ENCODE measurements at places on chromosomes 3 and 15.

GRCh38 chr3:144112437-144112836 lies 140.8 kb downstream of the DIPK2A start:
- no peak for DNase-seq

DNA sequence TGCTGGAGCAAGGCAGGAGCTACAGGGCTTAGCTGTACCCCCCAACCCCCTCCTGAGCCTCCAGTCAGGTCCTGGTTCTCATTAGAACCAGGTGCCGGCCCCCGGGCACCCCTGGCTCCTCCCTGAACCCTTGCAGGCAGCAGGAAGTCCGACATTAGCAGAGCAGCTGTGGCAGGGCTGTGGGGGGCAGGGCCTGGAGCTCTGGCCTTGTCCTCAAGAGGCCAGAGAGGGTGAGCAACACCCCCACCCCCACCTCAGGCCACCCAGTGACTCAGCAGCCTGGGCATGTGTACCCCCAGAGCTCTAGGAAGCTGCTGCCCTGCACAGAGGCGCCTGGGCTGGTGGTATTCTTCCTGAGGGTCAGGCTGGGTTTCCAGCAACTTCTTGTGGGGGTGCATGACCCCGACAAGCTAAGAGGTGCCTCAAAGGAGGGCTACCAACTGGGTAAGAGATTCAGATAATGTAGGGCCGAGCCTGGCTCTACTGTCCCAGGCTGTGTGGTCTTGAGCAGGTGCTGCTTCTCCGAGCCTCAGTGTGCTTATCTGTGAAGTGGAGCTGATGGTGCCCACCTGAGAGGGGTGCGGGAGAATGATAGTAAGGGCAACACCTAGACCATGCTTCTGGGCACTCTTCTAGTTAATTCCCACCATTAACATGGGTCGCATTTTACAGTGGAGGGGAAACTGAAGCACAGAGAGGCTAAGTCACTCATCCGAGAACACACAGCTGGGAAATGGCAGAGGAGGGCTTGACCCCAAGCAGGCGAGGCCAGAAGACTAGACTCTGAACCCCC lies 16.0 kb downstream of the H1-8 start:
- DNase-seq = no peak

DNA sequence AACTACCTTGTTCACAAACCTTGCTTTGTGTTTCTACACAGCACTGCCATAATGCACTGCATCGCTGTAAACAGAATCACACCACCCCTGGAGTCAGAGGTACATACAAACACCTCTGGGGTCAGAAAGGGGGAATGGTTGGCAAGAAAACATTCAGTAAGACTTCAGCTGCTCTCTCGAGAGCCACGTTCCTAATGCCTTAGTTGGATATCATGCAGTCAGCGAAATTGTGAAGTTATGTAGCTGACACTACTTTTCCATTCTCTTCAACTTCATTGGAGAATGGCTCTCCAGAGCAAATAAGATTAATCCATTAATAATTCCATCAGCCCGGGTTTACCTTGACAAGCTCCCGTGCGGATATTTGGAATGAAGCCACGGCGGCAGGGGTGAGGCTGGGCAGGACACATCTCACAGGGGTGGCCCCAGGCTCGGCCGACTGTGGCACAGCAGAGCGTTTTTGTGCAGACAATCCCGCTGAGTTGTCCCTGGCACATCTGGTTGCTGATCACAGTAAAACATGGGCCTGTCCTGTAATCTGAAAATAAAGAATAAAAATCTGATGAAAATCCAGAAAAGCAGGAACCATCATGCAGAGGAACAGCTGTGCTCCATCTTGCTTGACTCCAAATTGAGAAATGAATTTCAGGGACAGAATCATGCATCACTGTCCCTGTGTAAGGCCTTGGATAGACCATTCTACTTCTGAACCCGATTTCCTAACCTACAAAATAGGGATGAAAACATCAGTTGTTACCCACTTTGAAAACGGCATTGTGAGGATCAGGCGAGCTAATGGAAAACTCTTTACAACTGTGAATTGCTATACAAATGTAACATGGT lies 108.0 kb downstream of the FBN1 start:
- DNase-seq = no peak

- DNase-seq = no peak
These were observed 30.4 kb downstream of the LSM3 start for GRCh38 chr3:14208977-14209394.

DNA sequence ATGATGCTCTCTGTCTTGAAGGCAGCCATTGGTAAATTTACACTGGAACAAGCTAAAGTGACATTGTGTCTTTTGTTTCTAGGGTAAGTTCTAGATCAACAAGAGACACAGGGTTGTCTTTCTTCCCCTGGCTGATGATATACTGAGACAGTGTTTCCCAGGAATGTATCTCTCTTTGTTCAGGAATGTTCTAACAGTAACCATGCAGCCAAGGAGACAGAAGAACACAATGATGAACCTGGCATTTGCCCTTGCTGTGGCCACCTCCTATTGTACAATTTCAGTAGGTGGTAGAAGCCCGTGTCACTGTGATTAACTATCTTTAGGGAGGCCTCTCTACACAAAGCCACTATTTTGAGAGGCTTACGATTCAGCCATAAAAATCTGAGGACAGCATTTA lies 130.7 kb downstream of the LRTM1 start:
- no peak for DNase-seq

GRCh38 chr3:64150623-64151207 lies 74.6 kb downstream of the PRICKLE2 start:
- DNase-seq = no peak

- no peak for DNase-seq
These were observed 234.2 kb downstream of the TBC1D5 start for GRCh38 chr3:17508180-17508752.

GRCh38 chr3:157467200-157467599 lies 30.6 kb downstream of the PTX3 start:
- no peak for DNase-seq

DNA sequence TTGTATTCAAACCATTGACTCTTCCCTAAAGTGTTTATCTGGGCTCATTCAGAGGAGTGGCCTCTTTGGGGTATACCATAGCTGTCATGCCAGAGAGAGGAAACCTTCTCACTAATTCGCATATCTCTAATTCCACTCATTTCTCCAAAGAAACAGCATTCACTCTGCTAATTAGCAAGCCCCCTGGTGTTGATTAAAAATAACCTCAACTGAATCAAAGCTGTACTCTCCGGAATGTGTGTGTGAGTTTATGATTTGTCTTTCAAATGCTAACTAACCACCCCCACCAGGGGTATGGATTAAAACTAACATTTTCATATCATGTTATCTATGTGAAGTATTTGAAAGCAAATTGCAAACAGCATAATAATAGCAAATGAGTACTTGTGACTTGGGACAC lies 45.5 kb downstream of the PAQR5 start:
- no peak for DNase-seq

DNA sequence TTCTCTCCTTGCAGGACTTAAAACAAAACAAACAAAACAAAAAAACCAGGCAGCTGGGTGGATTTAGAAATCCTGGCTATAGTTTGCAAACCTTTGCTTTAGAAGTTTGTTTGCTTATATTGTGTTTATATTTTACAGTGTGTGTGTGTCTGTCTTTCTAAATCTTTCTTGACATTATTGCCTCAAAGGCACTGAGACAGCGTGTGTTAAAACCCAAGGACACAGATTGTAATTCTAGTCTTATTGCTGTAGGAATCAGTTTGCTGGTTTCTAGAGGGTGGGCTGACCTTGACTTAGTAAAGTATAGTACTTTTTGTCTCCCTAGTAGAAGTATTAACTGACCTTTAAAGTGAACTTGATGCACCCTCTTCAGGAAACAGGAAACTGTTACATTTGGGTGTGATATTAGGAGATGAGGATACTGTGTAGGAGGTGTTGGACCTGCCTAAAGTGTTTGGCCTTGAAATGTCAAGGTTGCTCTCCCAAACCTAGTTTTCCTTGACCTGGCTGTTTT lies 71.0 kb downstream of the TCF12 start:
- DNase-seq = no peak

GRCh38 chr15:26146202-26146601 lies 283.1 kb upstream of the ATP10A start:
- no peak for DNase-seq

GRCh38 chr3:183437666-183438564 lies 9.5 kb upstream of the MCF2L2 start:
- no peak for DNase-seq

GRCh38 chr3:73072634-73073033 lies 11.2 kb downstream of the EBLN2 start:
- no peak for DNase-seq

DNA sequence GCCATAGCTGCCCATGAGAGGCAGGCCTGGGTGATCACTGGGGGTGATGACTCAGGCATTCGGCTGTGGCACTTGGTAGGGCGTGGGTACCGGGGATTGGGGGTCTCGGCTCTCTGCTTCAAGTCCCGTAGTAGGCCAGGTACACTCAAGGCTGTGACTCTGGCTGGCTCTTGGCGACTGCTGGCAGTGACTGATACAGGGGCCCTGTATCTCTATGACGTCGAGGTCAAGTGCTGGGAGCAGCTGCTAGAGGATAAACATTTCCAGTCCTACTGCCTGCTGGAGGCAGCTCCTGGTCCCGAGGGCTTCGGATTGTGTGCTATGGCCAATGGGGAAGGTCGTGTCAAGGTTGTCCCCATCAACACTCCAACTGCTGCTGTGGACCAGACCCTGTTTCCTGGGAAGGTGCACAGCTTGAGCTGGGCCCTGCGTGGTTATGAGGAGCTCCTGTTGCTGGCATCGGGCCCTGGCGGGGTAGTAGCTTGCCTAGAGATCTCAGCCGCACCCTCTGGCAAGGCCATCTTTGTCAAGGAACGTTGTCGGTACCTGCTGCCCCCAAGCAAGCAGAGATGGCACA lies 5.3 kb downstream of the WDR6 start:
- DNase-seq = no peak

DNA sequence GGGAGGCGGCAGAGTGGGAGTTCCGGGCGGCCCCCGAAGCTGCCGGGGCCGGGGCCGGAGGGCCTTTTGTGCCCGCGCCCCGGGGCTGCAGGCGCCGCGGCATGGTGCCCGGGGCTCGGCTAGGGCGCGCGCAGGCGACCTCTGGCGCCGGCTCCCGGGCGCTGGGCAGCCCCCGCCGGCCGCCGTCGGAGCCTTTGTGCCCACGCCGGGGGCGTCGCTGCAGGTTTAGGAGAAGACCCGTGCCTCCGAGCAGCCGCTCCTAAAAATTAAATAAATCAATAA lies 299 bp downstream of the PAQR9 start:
- no peak for DNase-seq

- no peak for DNase-seq
These were observed 11.4 kb downstream of the EIF4G1 start for GRCh38 chr3:184325715-184326369.

DNA sequence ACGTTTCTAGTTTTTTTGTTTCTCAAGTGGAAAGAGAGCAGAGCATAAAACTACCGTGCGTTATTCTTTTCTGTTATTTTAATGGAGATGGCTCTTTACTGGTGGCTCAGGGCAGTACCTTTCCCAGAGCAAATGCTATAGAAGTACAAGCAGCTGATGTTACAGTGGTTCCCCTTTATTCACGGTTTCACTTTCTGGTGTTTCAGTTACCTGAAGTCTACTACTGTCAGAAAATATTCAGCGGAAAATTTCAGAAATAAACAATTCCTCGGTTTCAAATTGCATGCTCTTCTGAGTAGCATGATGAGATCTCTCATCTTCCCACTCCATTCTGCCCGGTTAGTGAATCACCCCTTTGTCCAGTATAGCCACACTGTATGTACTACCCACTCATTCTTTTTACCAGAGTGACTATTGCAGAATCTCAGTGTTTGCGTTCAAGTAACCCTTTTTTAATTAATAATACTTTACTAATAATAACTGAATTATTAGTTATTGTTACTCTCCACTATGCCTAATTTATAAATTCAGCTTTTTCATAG lies 597.5 kb upstream of the ROBO2 start:
- DNase-seq = no peak

DNA sequence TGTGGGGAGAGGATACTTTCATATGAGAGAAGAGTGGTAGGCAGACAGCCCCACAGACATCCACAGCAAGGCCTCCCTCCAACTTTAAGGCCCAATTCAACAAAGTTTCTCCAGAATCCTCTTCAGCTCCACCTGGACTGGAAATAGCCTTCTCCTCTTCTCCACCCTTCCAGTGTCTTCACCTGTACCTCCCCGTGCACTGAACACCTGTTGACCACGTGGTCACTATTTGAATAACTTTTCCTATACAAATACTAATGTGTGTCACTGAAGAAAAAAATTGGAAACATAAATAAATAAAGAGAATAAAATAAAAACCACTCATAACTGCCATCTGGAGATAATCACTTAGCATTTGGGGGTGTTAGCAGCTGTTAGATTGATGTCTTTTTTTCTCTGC lies 52.9 kb downstream of the CCNL1 start:
- no peak for DNase-seq

GRCh38 chr15:89171136-89172072 lies 50.0 kb downstream of the RLBP1 start:
- DNase-seq = no peak
